ENCODE measurements at places on chromosomes 7 and 10. TPM values are rescaled to one million over a fixed set of nuclear protein-coding genes. Genes with fewer than 3 reads are reported as not detected.

DNA sequence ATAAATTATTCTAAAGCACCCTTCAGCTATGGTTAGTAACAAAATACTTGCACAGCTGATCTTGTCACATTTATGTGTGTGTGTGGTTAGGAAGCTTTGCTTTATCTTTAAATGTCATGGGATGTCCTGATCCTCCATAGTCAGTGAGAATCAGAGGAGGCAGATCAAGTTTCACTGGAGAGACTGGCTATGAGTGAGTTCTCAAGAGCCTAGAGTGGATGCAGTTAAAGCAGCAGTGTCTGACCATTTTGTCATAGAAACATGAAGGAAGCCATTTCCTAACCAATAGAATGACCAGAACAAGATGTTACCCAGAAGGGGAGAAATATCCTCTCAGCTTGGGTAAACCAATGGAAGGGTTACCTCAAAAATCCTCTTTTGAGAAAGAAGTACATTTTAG lies 207.2 kb upstream of the DKK1 start:
- no peak for DNase-seq

GRCh38 chr7:51234139-51234538 lies 82.5 kb downstream of the COBL start:
- peak; percentile 54 for DNase-seq

DNA sequence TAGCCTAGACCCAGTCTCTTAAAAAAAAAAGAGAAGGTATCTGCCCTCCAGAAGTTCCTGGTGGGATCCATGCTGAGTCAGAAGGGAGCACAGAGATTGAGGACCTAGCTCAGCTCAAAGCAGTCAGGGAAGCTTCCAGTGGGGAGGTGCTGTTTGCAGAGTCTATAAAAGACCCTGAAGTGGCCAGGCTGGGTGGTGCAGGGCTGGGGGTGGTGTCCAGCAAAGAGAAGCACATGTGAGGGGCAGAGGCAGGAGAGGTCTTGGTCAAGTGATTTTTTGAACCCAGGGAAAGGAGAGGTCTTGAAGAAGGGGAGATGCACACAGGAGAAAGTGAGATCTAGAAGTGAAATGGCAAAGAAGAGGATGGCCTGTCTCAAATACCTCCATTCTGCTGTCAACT lies 130.4 kb upstream of the PODXL start:
- DNase-seq = no peak

- no peak for DNase-seq
These were observed 74.8 kb downstream of the MDH2 start for GRCh38 chr7:76122516-76123239.

GRCh38 chr10:124678557-124679240 lies 65.5 kb downstream of the FAM53B start:
- DNase-seq = no peak

DNA sequence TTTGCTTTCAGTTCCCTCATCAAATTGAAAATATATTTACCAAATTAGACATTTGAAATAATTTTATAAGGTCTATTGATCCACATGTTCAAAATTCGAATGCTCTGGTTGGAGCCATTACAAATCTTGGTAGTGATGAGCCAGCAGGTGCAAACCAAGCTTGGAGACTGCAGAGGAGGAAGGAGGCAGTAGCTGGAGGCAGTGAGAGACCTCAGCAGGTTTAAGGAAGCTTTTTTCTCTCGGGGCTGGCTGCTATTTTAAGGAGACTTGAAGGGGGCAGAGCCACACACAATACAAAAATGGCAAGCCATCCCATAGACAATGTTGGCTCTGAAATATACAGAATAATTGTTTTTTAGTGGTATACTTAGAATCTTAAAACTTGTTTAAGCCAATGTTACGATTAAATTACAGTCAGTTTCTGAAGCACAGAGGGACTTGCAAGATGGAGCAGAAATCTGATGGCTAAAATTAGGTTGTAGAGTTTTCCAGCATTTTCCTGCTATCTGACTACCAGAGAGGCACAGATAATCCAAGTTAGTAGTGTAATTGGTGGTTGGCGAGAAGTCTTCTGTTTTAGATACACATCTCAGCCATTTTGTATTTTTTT lies 185.8 kb downstream of the SNX10 start:
- no peak for DNase-seq

Gene ZNF37A
- 2.7 TPM for total RNA-seq

Gene HMX2
- 1.3 TPM for total RNA-seq

Gene ERVW-1
- total RNA-seq = not detected

Data from Daoy (cell line).